ENCODE measurements at places on chromosomes 4 and X.

DNA sequence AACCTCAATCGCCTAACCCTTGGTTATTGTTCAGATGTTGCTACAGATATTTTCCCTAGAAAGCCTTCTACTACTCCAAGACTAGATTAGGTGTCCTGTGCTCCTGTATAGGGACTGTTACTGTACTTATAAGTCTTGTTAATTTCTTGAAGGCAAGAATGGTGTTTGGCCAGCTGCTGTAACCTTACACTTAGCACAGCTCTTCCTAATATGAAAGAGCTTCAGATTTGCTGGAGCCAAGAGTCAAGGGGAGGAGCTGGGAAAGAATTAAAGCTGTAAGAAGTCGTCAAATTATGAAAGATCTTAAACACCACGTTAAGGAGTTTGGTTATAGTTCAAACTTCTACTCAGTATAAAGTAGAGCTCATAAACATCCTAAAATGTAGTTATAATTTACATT lies 245.9 kb upstream of the TLL1 start:
- DNase-seq = no peak

- no peak for DNase-seq
Measured at GRCh38 chr4:177033632-177034031, 240.9 kb upstream of the VEGFC start.

DNA sequence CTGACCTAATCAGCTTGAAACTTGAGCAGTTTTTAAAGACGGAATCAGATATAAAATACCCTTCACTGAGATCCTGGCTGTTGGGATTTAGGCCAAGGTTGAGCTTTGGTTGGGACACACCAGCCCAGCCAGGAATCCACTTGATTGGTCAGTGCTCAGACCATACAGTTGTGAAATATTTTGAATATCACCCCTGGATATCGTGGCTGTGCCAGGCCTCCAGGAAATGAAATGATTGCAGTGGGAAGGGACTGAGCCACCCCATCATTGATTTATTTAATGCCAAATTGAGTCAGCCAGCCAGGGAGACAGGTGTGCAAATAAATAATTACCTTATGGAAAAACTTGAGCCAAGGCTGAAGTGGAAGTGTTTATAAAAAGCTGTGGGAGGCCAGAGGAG lies 128.4 kb upstream of the SCML1 start:
- no peak for DNase-seq

- no peak for DNase-seq
Measured at GRCh38 chr4:65510976-65511375, 159.3 kb downstream of the EPHA5 start.

GRCh38 chr4:103075894-103076746 lies 441 bp downstream of the SLC9B2 start:
- DNase-seq = peak; percentile 33

GRCh38 chr4:139915037-139915436 lies 238.9 kb downstream of the MAML3 start:
- no peak for DNase-seq

Measured in SW 1271 (cell line).